ENCODE measurements at places on chromosomes 6 and 20.

GRCh38 chr6:142867988-142868812 lies 76.8 kb downstream of the HIVEP2 start:
- DNase-seq, result no peak

GRCh38 chr6:43584892-43585570 lies 9.0 kb downstream of the POLH start:
- no peak for DNase-seq

- DNase-seq, result no peak
Observed at GRCh38 chr6:109944448-109944847, 33.7 kb upstream of the GPR6 start.

- peak; percentile 63 for DNase-seq
Observed at GRCh38 chr6:107114213-107114925, 946 bp downstream of the BEND3 start.

GRCh38 chr6:160278786-160279310 lies 20.2 kb upstream of the SLC22A2 start:
- DNase-seq, result no peak

- no peak for DNase-seq
Observed at GRCh38 chr6:28841290-28841689, 82.5 kb downstream of the TRIM27 start.

Data from Kasumi-1 (cell line).